ENCODE measurements at places on chromosomes 3 and 15. TPM values are rescaled to one million over a fixed set of nuclear protein-coding genes. Genes with fewer than 3 reads are reported as not detected.

The RARB gene
- 1.7 TPM for total RNA-seq

The RAB11A gene
- 218 TPM for total RNA-seq

GRCh38 chr15:88788036-88788435 lies 15.2 kb upstream of the ACAN start:
- H3K36me3 ChIP-seq = no peaks in the 10 kb centered on the region
- H3K27ac ChIP-seq = no peak overlapping the region
- H3K27me3 ChIP-seq = peaks cover 37% of the 10 kb centered on the region
- H3K4me3 ChIP-seq = no peak overlapping the region
- DNase-seq = no peak

The TMEM212 gene
- not detected for total RNA-seq

GRCh38 chr3:143158014-143158988 lies 38.7 kb downstream of the CHST2 start:
- no peaks in the 10 kb centered on the region for H3K36me3 ChIP-seq
- H3K4me1 ChIP-seq = peaks cover 28% of the 10 kb centered on the region
- H3K27me3 ChIP-seq = no peaks in the 10 kb centered on the region
- peak overlapping the region; percentile 33 for H3K27ac ChIP-seq

DNA sequence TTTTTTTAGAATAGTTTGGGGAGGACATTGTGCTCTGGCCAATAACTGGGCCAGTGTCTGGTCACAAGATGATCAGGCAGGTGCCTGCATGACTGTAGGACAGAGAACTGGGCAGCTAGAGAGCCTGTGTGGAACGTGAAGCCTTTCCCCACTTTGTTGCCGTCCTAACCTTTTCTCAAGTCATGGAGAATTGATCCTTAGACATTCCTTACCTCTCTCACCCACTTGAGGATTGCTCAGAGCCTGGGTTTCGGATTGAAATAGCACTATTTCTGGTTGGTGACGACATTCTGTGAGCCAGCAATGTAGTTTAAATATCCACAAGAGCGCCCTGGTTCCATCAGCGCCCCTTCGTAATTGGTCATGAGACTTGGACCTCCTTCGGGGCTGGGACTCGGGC lies 138.4 kb downstream of the IGF1R start:
- H3K27ac ChIP-seq = no peak overlapping the region
- H3K27me3 ChIP-seq = peaks cover 6% of the 10 kb centered on the region
- peaks cover 79% of the 10 kb centered on the region for H3K4me1 ChIP-seq
- H3K4me3 ChIP-seq = no peak overlapping the region

DNA sequence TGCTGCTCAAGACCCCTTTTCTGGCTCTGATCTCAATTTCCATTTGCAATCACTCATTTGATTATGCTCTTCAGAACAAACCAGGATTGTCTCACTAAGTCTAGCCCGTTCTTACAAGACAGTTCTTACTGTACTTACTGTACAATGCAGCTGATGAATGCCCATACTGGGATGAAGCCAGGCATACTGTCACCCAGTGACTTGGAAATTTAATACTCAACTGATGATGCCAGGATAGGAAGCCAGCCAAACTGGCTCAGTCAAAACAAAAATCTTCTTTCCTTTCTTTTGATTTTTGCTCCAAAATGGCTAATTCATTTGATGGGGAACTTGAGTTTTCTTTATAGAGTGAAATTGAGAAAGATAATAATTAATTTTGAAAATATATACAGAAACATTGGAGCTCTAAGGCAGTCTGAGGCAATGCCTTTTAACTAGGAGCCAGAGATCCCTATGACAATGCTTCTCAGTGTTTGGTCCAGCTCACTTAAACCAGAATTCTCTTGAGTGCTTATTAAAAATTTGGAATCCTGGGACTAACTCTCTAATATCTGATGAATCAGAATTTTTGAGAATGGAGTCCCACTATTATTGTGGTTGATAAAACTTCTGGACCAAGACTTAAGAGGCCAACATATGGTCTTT lies 265.6 kb upstream of the THBS1 start:
- no peaks in the 10 kb centered on the region for H3K27me3 ChIP-seq
- H3K27ac ChIP-seq = peak overlapping the region; percentile 8
- H3K4me1 ChIP-seq = peaks cover 64% of the 10 kb centered on the region
- DNase-seq = no peak

GRCh38 chr15:77058468-77058867 lies 12.4 kb downstream of the TSPAN3 start:
- H3K4me3 ChIP-seq = no peak overlapping the region
- no peak overlapping the region for H3K27ac ChIP-seq
- H3K36me3 ChIP-seq = peaks cover 8% of the 10 kb centered on the region
- H3K4me1 ChIP-seq = peaks cover 71% of the 10 kb centered on the region
- no peaks in the 10 kb centered on the region for H3K27me3 ChIP-seq

GRCh38 chr3:97464035-97464434 lies 300.5 kb upstream of the ARL6 start:
- H3K27me3 ChIP-seq = no peaks in the 10 kb centered on the region
- no peaks in the 10 kb centered on the region for H3K36me3 ChIP-seq
- no peaks in the 10 kb centered on the region for H3K4me1 ChIP-seq
- H3K4me3 ChIP-seq = no peak overlapping the region
- DNase-seq = no peak

DNA sequence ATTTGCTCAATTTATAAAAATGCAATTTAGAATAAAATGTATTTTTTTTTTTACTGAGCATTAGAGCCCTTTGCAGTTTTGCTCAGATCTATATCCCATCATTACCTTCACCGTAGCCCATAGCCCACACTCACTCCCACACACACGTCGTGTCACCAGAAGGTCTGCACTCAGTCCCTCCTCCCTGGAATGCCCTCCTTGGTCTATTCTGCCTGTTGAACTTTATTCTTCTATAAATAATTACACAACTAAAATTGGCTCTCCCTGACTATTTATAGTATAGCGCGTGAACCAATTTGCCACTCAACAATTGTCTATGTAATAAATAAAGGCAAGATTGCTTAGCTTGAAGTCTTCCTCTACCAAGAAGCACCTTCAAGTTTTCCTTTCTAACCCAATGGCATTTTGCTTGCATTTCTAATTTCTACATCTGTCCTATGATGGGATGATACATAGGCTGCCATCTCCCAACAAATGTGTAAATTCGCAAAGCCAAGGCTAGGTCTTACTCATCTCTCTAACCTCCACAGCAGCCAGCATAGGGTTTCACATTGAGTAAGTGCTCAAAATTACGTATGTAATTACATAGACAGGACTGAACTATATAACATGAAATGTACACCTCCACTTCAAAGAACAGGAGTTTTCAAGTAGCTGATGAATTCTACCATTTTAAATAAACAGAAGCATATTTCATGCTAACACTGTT lies 172.0 kb upstream of the HES1 start:
- no peaks in the 10 kb centered on the region for H3K4me1 ChIP-seq
- peaks cover 34% of the 10 kb centered on the region for H3K27me3 ChIP-seq
- H3K36me3 ChIP-seq = no peaks in the 10 kb centered on the region
- H3K27ac ChIP-seq = no peak overlapping the region

DNA sequence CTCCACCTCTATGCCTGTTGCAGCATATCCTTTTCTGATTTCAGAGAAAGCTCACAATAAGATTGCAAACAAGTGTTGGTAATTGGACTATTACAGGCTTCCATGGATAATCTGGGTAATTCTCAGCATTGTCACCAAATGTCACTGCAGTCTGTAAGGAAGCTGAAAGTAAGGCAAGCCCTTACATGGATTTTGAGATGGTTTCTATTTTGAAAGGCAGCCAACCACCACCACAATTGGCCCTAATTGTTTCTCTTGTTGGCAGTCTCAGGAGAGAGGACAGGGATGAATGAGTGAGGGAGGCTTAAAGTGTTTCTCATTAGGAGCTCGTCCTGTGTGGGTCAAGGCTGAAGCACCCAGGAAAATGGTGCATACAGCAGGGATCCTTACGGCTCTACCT lies 879.9 kb downstream of the TUSC7 start:
- no peak overlapping the region for H3K27ac ChIP-seq
- no peak for DNase-seq
- peaks cover 2% of the 10 kb centered on the region for H3K27me3 ChIP-seq
- H3K36me3 ChIP-seq = no peaks in the 10 kb centered on the region
- no peaks in the 10 kb centered on the region for H3K4me1 ChIP-seq

- H3K4me3 ChIP-seq = no peak overlapping the region
- peaks cover 2% of the 10 kb centered on the region for H3K27me3 ChIP-seq
- peak overlapping the region; percentile 31 for H3K27ac ChIP-seq
- peaks cover 12% of the 10 kb centered on the region for H3K36me3 ChIP-seq
- DNase-seq = no peak
These were observed 62.8 kb downstream of the SYNM start for GRCh38 chr15:99167640-99168039.

The POPDC2 gene
- not detected for total RNA-seq

- DNase-seq = peak; percentile 21
- H3K27ac ChIP-seq = no peak overlapping the region
- H3K4me1 ChIP-seq = peaks cover 8% of the 10 kb centered on the region
- H3K36me3 ChIP-seq = no peaks in the 10 kb centered on the region
- no peak overlapping the region for H3K4me3 ChIP-seq
These were observed 365.6 kb downstream of the MAGI1 start for GRCh38 chr3:65672871-65673815.

GRCh38 chr3:171782617-171783016 lies 27.7 kb downstream of the PLD1 start:
- no peak for DNase-seq
- H3K36me3 ChIP-seq = no peaks in the 10 kb centered on the region
- H3K27ac ChIP-seq = no peak overlapping the region
- no peak overlapping the region for H3K4me3 ChIP-seq
- H3K4me1 ChIP-seq = no peaks in the 10 kb centered on the region
- H3K27me3 ChIP-seq = peaks cover 1% of the 10 kb centered on the region

The ATP13A5 gene
- not detected for total RNA-seq

The DBR1 gene
- 9.9 TPM for total RNA-seq

The SH2D7 gene
- not detected for total RNA-seq

DNA sequence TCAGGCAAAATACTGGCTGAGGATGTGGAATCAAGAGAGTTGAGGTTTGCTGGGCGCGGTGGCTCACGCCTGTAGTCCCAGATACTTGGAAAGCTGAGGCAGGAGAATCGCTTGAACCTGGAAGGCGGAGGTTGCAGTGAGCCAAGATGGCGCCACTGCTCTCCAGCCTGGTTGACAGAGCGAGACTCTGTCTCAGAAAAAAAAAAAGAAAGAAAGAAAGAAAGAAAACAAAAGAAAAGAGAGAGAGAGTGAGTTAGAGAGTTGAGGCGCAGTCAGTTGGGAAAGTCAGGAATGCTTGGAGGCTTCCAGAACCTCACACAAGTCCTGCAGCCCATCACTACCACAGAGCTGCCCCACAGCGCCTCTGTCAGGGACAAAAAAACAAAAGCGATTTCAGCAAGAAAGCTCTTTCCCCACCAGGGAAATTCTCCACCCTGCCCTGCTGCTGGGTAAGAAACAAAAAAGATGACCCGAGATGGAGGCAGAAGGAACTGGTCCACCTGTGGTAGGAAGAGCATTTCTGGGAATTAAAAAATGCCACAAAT lies 13.8 kb downstream of the HDC start:
- DNase-seq = no peak
- H3K27ac ChIP-seq = no peak overlapping the region
- H3K4me3 ChIP-seq = no peak overlapping the region
- H3K4me1 ChIP-seq = peaks cover 62% of the 10 kb centered on the region
- H3K36me3 ChIP-seq = no peaks in the 10 kb centered on the region

GRCh38 chr3:56693750-56694149 lies 10.7 kb upstream of the TASOR start:
- H3K27me3 ChIP-seq = no peaks in the 10 kb centered on the region
- no peak for DNase-seq
- H3K36me3 ChIP-seq = no peaks in the 10 kb centered on the region
- peaks cover 6% of the 10 kb centered on the region for H3K4me1 ChIP-seq
- H3K27ac ChIP-seq = no peak overlapping the region

DNA sequence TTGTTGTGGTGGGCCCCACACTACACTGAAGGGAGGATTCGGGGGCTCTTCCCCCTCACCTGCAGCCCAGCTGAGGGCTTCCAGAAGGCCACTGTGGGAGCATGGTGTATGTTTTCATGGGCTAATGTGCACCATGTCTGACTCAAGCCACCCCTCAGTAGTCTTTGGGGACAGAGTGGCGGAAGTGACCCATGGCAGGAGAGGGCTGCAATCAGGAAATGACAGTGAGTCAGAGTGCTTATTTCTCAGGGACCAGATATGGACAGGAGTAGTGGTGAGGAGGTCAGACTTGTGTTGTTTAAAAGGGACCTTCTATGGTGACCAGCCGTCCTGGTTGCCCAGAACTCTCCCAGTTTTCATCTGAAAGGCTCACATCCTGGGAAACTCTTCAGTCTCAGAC lies 32.8 kb upstream of the SLC9A9 start:
- no peaks in the 10 kb centered on the region for H3K36me3 ChIP-seq
- no peaks in the 10 kb centered on the region for H3K27me3 ChIP-seq
- H3K4me1 ChIP-seq = no peaks in the 10 kb centered on the region
- H3K4me3 ChIP-seq = no peak overlapping the region
- no peak for DNase-seq
